ENCODE measurements at places on chromosomes 3 and 15.

- DNase-seq = no peak
Observed at GRCh38 chr3:71926262-71926600, 141.3 kb upstream of the PROK2 start.

- DNase-seq = no peak
Observed at GRCh38 chr3:123039178-123039577, 11.6 kb upstream of the SEMA5B start.

DNA sequence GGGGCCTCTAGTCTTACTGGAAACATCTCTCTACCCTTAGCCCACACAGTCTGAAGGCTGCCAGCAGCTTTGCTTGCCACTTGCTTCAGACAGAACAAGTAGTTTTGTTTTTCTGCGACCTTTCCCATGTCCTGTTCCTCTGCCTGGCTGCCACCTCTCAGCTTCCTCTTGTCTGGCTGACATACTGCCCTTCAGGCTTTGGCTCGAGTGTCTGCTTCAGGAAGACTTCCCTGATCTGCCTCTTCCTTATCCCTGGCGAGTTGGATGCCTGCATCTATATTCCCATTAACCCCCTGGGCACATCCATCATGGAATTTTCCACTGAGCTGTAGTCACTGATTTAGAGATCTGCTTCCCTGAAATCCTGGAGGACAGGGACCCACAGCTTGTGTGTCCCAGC is 25.1 kb upstream of the CPNE9 start:
- DNase-seq = no peak

DNA sequence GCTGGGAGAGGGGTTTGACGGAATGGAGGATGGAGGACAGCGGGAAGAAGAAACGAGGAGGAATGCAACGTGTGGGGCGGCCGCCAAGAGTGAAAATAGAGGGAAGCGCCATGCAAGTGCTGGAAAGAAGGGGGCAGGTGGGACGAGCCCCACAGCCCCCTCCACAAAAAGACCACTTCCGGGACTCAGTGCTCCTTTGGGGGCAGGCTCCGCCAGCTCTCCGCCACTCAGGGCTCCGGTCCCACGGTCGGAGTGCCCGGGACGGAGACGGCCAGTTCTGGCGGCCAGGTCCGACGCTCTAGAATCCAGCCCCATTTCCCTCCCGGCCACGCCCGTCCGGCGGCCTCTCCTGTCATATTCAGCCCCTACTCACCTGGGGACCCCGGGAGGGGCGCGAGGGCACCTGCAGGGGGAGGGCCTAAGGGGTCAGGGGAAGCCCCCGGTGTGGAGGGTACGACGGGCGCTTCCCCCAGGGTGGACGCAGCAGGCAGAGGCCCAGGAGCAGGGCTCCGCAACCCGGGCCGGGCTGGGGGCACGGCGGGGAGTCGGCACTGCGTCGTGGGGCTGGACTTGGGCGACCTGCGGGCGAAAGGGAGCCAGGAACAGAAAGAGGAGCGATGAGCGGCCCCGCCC is 25.5 kb upstream of the CSPG4 start:
- DNase-seq = no peak

DNA sequence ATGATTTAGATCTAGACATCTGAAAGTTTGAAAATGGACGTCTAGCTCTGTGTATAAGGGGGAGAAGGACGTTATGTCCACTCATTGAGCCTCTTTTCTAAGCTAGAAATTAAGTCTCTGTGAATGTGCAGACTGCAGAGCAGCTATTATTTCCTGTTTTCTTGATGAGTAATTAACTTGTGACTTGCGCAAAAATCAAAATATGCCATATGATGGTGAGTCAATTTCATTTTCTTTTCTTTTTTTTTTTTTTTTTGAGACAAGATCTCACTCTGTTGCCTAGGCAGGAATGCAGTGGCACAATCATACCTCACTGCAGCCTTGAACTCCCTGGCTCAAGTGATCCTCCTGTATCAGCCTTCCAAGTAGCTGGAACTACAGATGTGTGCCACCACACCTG is 14.1 kb downstream of the LACTB start:
- DNase-seq = no peak

DNA sequence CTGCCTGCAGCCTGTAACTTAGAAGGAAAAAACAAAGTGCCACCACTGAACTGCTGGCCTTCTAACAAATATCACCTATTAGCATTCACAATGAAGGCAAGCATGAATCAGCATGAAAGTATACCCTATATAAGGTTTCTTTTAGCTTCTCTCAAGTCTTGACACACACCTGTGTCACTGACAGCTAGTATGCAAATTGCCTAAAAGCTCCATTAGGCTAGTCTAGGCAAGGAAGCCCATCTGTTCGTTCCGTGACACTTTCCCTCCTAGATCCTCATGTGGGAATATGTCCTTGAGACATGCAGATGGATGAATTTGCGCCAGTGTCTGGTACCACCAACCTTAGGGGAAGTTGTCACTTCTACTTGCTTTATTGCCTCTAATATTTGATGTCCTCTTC is 129.3 kb downstream of the RBMS3 start:
- no peak for DNase-seq

DNA sequence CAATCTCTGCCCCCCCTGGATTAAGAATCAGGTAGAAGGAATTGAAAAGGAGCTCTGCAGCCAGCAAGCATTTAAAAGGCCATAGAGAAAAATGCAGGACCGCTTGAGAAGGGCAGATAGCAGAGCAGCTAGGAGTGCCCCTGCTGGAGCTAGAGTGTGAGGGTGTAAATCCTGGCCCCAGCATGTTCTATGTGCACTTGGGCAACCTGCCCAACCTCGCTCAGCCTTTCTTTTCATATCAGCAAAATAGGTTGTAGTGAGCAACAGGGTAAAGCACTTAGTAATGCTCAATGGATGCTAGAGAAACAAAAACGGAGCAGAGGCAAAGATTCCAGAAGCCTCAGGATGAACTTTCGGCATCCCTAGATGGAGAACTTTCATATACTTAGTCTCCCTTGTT is 25.0 kb upstream of the THBS1 start:
- no peak for DNase-seq

GRCh38 chr3:25396686-25397085 is 31.4 kb upstream of the RARB start:
- no peak for DNase-seq

DNA sequence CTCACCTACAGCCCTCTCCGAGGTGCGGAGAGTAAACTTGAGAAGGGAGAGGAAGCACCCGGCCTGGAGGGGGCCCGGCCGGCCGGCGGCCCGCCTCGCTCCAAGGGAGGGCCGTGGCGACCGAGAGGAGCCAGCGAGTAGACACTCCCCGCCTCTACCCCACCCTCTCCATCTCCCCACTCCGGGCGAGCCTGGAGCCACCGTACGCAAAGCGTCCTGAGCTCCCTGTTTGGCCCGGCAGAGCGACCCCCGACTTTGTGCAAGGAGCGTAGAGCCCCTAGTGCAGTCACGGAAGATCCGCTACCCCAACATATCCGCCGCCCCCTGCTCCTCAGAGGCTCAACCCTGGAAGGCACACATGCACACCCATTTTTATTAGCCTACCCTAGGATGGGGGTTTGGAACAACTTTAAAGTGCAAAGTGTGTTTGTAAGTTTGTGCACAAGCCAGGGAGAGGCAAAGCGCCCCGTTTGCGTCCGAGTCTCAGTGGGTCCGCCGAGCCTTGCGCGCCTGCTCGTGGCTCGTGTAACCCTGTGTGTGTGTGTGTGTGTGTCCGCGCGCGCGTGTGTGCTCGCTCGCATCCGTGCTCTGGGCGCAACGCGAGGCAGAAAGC is 508 bp upstream of the SMAD6 start:
- no peak for DNase-seq

All from right renal pelvis (tissue), 4 donors.